ENCODE measurements at places on chromosomes 1 and 21. TPM values are rescaled to one million over a fixed set of nuclear protein-coding genes. Genes with fewer than 3 reads are reported as not detected.
A peak's percentile ranks its signal among the peaks of the same experiment; 100 is the strongest.

- no peak overlapping the region for H3K4me3 ChIP-seq
- H3K27ac ChIP-seq: no peak overlapping the region
- no peaks in the 10 kb centered on the region for H3K4me1 ChIP-seq
Measured at GRCh38 chr1:94258873-94259331, 21.5 kb upstream of the ARHGAP29 start.

GRCh38 chr1:202072211-202072765 is 50.4 kb upstream of the GPR37L1 start:
- no peaks in the 10 kb centered on the region for H3K4me1 ChIP-seq
- H3K27me3 ChIP-seq: peaks cover 4% of the 10 kb centered on the region
- DNase-seq: no peak
- H3K27ac ChIP-seq: no peak overlapping the region

DNA sequence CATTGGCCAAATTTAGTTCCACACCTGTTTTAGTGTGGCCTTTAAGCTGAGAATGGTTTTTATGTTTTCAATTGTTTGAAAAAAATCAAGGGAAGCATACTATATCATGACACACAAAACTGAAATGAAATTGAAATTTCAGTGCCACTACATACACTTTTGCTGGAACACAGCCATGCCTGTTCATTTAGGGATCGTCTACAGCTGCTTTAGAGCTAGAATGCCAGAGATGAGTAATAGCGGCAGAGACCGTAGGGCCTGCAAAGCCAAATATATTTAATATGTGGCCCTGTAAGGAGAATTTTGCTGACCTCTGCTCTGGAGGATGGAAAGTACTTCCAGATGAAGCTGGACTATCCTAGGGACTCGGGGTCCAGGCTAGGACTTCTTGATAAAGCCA is 62.5 kb upstream of the LYST start:
- H3K36me3 ChIP-seq: no peaks in the 10 kb centered on the region
- H3K4me1 ChIP-seq: peaks cover 9% of the 10 kb centered on the region

DNA sequence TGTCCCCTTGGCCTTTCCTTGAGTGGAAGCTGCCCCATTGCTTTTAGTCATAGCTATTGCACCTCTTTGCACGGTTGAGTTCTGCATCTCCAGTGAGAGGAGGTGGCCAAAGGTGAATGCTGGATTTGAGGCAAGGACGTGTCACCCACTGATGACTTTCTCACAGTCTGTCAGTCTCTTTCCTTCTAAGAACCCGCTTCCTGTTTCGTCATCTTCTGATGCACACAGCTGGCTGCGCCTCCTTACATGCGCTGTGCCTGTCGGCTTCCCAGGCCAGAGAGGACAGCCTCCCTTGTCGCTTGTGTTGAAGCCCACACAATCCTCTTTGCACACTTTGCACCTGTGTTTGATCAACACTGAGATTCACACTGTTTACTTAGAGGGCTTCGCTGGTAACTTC is 41.8 kb upstream of the PWP2 start:
- no peaks in the 10 kb centered on the region for H3K27me3 ChIP-seq
- H3K27ac ChIP-seq: no peak overlapping the region
- H3K4me1 ChIP-seq: no peaks in the 10 kb centered on the region
- peak; percentile 28 for DNase-seq
- H3K36me3 ChIP-seq: peaks cover 47% of the 10 kb centered on the region
- no peak overlapping the region for H3K4me3 ChIP-seq

GRCh38 chr1:61782771-61783170 is 40.5 kb downstream of the PATJ start:
- H3K36me3 ChIP-seq: no peaks in the 10 kb centered on the region
- no peak for DNase-seq
- no peak overlapping the region for H3K27ac ChIP-seq
- no peaks in the 10 kb centered on the region for H3K27me3 ChIP-seq

DNA sequence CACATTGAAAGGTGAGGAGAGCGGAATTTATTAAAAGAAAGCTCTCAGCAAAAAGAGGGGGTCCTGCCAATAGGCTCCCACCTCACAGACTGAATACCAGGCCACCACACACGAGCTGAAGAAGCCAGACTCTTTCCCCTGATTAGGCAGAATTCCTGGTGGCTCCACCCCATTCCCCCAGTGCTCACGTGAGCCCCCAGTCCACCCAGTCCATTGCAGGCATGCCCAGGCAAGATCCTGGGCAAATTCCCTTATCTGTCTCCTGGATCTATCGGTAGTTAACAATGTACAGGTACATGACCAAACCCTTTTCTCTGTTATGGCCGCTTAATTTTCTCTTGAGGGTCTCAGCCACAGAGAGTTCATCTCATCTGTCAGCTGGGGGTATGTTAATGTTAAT is 54.6 kb upstream of the BTG3 start:
- H3K4me3 ChIP-seq: no peak overlapping the region
- H3K4me1 ChIP-seq: no peaks in the 10 kb centered on the region
- no peak overlapping the region for H3K27ac ChIP-seq
- DNase-seq: no peak
- no peaks in the 10 kb centered on the region for H3K27me3 ChIP-seq
- no peaks in the 10 kb centered on the region for H3K36me3 ChIP-seq

- no peak overlapping the region for H3K4me3 ChIP-seq
- H3K27me3 ChIP-seq: no peaks in the 10 kb centered on the region
- H3K36me3 ChIP-seq: no peaks in the 10 kb centered on the region
- peak; percentile 59 for DNase-seq
Measured at GRCh38 chr1:223611936-223612335, 53.6 kb downstream of the CAPN8 start.

DNA sequence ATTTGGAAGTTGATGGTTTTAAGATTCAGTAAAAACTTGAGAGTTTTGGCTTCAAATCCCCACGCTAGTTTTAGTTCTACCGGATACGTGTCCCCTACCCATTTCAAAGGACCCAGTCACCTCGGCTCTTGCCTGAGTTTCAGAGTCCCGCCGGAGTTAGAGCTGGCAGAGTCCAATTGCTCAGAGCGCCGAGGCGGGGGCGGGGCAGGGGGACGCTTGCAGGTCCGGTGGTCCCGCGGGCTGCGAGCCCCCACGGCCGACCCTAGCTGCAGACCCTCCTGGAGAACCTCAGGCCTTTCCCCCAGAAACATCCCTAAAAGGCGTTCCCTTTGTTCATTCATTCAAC is 765 bp upstream of the VPS45 start:
- H3K4me1 ChIP-seq: no peaks in the 10 kb centered on the region
- peaks cover 8% of the 10 kb centered on the region for H3K36me3 ChIP-seq
- H3K27me3 ChIP-seq: no peaks in the 10 kb centered on the region

DNA sequence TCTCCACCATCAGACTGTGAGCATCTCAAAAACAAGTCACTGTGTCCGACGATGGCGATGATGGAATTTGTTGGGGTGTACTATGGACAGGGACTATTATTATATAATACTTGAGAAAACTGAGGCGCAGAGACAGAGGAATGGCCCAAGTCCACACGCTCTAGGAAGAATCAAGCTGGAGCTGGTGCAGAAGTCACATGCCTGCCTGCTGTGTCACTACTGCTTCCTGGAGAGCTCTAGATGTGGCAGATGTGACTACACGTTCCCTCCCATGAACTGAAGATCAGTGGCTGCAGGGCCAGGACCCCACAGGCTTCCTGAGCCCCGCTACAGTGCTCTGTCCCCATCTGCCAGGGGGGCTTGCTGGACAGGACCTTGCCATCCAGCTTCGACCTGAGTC is 56.9 kb downstream of the TRABD2B start:
- no peak overlapping the region for H3K27ac ChIP-seq
- H3K4me3 ChIP-seq: no peak overlapping the region
- DNase-seq: no peak
- H3K4me1 ChIP-seq: peaks cover 22% of the 10 kb centered on the region
- H3K27me3 ChIP-seq: peaks cover 2% of the 10 kb centered on the region

GRCh38 chr1:156727492-156727891 is 777 bp upstream of the METTL25B start:
- H3K36me3 ChIP-seq: peaks cover 35% of the 10 kb centered on the region
- peak overlapping the region; percentile 99 for H3K27ac ChIP-seq
- H3K4me3 ChIP-seq: peak overlapping the region; percentile 92

- peaks cover 63% of the 10 kb centered on the region for H3K36me3 ChIP-seq
- H3K4me3 ChIP-seq: no peak overlapping the region
- H3K4me1 ChIP-seq: peaks cover 68% of the 10 kb centered on the region
Measured at GRCh38 chr1:208084220-208084619, 160.0 kb downstream of the PLXNA2 start.

DNA sequence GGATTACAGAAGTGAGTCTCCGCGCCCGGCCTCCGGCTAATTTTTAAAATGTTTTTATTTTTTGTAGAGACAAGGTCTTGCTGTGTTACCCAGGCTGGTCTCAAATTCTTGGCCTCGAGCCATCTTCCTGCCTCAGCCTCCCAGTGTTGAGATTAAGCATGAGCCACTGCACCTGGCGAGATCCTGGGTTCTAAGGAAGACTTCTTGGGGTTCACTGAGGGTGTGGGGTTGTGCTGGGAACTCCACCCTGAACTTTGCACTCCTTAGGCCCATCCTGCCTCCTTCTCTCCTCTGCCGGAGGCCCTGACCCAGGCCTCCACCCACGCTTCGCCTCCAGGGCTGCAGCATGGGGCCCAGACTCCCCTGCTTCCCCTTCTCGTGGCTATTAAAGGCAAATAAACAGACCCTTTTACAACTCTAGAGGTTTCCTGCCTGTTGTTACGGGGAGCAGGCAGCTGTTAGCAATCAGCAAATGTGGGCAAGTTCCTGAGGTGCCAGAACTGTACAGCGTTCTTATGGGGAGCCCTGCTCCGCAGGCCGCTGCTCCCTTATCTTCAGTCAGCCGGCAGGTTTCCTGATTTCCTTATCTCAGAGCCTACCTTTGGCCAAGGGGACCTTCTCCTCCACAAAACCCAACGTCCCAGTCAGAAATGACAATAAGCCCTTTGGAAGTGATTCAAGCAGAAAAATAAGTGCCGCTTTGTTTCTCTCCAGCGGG is 41.0 kb upstream of the LIN9 start:
- no peak for DNase-seq
- H3K36me3 ChIP-seq: no peaks in the 10 kb centered on the region
- H3K4me3 ChIP-seq: no peak overlapping the region
- peak overlapping the region; percentile 13 for H3K27ac ChIP-seq

ZYG11A gene
- total RNA-seq: under 0.01 TPM

UBIAD1 gene
- total RNA-seq: 9.8 TPM

MARK1 gene
- 6.8 TPM for total RNA-seq

GSTM5 gene
- 19.4 TPM for total RNA-seq

Data from muscle of leg (tissue), 16 donors.